Activated CD8-positive, alpha-beta memory T cell treated with anti-CD3 and anti-CD28 coated beads, Interleukin-2, amount 10 ng/mL, durations not matched to agents 7 days and 5 days (primary cell): ENCODE measurements at places on chromosomes 16 and 17. TPM values are rescaled to one million over a fixed set of nuclear protein-coding genes. Genes with fewer than 3 reads are reported as not detected.

GRCh38 chr17:79276821-79277220 lies 202.2 kb downstream of the ENGASE start:
- DNase-seq: no peak

DNA sequence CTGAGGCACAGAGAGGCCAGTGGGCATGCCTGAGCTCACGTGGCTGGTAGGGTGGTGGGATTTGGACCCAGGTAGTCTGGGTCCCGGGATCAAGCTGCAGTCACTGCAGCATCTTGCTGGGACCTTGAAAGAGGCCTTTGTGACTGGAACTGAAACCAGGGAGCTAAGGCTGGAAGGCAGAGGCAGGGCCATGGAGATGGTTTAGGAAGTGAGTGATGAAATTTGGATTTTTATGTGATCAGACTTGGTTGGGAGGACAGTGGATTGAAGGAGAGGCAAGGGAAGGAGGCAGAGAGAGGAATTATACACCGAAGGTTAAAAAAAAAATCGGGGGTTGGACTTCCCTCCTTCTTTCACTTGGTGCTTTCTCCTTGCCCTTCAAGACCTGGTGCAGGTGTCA lies 255.4 kb upstream of the CACNG5 start:
- no peak for DNase-seq

RAB11FIP4 gene
- total RNA-seq: 35.5 TPM

DNA sequence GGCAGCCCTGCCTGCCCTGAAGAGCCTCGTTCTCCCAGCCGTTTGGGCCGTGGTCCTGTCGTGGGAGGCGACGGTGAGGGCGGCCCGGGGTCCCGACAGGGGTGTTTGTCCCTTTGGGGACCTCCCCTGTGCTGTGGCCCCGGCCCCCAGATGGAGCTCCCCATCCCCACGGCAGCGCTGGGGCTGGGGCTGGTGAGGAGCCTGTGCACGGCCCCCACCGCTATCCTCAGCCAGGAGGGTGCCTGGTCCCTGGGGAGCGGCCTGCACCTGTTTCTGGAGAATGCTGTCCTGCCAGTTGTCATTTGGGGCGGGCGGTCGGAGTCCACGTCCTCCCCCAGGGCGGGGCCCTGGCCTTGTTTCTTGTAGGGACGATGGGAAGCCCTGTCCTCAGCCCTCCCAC lies 6.6 kb downstream of the CAPN15 start:
- no peak for DNase-seq

DNA sequence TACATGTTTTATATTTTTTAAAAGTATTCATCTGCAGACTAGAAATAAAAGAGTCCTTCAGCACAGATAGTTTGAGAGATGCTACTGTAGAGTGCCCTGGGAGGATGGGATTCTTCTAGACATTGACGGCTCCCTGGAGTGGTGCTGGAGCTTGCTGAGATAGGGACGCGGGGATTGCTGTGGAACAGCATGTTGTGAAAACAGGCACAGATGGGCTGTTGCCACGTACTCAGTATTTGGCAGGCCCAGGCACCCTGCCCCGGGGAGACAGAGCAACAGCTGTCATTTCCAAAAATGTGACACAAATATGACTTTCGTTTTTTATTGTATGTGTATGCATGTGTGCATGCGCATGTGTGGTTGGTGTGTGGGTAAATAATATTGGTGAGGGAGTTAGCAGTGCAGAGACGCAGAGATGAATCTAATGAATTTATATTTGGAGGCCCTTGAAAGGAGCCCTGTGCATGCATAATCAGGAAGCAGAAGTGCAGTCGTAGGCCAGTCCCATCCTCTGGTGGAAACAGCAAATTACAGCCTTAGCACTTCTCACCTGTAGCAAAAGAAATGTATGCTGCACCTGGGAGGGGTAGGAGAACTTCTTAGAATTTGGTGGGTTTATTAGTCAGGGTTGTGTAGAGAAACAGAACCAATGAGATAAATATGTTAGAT lies 6.2 kb upstream of the ABCA8 start:
- no peak for DNase-seq

CACNG1 gene
- total RNA-seq: not detected

ZSCAN10 gene
- total RNA-seq: 0.21 TPM

TNFRSF17 gene
- not detected for total RNA-seq

TPSAB1 gene
- not detected for total RNA-seq

GRCh38 chr16:78675951-78676792 lies 576.7 kb downstream of the WWOX start:
- no peak for DNase-seq

DNA sequence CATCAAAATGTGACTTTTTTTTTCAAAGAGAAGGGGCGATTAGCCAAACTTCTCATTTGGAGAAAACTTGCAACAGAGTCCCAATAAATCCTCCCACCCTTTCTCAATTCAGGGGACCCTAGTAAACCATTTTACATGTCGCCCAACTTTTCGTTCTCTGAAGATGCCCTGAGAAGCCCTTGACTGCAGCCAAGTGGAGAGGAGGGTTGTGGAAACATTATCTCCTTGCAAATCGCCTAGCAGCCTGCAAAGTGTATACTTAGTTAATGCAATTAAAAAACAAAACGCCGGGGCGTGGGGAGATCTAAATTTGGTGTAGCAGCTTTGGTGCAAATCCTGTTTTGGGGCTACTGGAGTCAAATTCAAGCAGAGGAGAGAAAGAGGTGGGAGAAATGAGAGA lies 1.2 kb upstream of the SHISA9 start:
- DNase-seq: no peak

DNA sequence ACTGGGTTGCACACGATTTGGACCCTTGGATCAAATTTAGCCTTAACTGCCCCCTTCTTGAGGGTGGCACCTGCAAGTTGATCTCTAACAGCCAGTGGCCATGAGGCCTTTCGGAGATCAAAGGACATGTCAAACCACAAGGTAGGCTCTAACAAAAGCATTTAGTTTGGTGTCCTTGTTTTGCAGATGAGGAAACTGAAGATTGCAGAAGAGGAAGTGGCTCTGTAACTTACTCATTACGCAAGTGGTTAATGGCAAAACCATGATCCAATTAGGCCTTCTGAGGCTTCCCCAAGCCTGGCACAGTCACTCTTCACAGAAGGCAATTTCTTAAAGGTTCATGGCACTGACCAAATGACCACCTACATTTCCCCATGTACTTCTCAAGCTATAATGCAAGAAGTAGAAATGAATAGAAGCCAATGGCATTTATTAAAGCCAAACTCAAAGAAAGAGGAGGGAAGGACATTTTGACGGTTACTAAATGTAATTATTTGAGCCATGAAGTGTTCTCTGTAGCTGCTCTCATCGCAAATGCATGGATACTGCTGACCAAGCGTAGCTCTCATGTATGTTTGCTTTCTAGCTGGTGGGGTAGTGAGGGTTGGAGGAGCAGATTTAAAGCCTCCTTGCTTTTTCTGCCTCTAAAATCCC lies 32.8 kb upstream of the ABCC12 start:
- no peak for DNase-seq

ITGAX gene
- 62.0 TPM for total RNA-seq

DNA sequence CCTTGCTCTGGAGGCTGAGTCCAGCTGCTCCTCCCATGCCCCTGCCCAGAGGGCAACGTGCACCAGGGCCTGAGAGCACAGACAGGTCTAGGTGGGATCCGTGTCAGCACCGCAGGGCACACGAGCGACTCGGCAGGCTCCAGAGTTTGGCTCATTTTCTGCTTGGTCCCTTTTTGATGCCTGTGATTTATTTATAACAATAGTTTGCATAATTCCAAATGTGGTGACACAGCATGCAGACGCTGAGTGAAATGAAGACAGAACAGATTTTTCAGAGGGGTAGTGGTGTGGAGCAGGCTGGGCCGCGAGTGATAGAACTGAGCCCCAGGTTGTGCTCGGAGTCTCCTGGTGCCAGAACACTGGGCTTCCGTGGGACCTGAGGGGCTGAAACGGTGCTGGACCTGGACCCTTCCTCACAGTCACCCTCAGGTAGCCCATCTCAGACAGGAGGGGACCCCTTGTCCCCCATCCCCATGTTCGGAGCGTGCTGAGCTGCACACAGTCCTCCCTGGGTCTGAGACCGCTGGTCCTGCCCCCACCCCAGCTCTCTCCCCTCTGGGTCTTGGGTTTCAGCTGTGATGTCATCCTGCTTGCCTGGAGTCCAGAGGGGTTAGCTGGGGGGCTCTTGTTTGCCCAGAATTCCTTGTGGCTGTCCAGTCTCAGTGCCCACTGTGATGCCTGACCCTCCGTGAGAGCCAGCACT lies 95.9 kb downstream of the METRNL start:
- peak; percentile 34 for DNase-seq

CD7 gene
- total RNA-seq: 417 TPM

KRTAP9-4 gene
- total RNA-seq: not detected

GRCh38 chr16:65667011-65667578 lies 545.2 kb upstream of the CDH11 start:
- DNase-seq: no peak

DNA sequence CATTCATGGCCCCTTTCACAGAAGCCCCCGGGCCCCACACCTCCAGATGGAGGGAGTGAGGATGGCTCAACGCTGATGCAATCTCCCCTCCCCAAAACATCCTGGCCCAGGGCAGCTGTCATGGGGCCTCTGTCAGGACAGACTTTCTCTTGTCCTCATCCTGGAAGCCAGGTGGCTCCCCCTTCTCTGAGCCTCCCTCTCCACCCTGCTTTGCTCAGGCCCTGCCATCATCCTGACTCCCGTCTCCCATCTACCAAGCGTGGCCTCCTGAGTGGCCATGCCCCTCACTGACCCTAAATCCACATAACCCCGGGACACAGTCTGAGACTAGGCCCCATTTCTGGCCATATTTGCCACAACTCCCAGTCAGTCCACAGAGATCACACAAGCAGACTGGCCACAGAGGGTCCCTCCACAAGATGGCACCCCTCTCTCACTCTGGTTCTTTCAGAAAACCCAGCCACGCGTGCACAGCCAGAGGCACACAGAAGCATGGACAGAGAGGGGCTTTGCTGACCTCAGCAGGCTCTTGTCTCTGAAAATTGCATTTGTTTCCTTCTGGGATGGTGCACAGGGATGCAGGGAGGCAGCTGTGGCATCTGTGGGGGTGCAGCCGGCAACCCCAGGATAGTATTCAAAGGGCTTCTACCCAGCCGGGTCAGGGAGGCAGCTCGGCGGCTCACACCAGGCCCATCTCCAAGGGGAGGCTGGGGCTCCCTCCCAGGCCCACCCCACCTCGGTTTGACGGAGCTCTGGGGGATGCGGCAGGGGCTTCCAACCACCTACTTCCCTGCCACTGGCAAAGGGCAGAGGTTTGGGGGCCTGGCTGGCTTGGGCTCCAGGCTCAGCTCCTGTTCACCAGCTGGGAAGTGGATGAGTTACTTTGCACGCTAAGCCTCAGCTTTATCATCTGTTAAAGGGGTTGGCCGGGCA lies 16.9 kb downstream of the DOC2B start:
- peak; percentile 47 for DNase-seq

GRCh38 chr16:89805136-89805905 lies 11.1 kb downstream of the FANCA start:
- no peak for DNase-seq

PRSS21 gene
- total RNA-seq: 10.3 TPM

DNA sequence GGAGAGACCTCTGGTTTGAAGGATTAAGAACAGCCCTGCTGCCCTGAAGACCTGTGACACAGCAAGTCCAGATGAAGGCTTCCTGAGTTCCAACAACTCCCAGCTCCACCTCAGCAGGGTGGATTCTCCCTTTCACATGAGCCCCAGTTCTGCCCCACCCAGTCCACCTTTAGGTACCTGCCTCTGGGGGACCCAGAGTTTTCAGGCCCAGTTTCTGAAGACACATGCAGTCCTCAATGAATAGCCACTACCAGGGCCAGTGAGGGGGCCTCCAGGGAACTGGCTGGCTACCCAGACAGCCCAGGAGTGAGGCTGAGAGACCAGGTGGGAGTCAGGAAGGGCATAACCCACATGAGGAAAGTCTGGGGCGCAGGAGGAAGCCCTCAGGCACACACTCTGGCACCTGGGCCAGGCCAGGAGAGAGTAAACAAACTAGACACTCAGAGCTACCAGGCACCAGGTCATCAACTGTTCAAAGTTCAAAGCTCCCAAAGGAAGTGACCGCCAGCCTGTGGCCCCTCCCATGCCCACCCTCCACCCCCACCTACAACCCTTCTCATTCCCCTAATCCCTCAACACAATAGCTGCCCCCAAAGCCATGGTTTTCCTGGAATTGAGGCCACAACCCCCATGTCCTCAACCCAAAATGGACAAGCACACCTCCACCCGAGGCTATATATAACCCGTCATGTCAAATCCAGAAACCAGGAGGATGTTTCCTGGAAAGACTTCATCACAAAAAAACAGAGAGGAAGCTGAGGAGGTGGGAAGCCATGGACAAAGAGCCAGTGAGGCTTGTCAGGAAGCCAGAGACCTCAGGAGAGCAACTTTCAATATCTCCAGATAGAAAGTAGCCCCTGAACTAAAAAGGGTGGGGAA lies 2.1 kb downstream of the MYO18A start:
- no peak for DNase-seq

DNA sequence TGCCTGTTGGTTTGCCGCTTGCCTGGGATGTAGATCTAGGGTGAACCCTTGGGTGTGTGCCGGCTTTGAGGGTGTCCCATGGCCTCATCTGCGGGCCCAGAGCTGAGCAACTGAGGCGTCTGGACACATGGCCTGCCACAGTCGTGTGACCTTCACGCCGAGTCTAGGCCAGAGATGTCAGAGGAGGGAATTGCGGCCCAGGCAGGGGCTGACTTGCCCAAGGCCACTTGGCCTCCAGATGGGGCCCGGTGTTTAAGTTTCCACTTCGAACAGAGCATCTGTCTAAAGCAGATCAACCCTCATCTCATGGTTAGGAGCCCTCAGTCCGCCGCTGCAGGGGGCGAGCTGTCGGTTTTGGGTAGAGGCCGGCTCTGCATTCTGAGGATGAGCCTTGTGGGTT lies 28.0 kb upstream of the FOXK2 start:
- DNase-seq: no peak
